CD4-positive, alpha-beta T cell treated with Interferon gamma for 1 hour (primary cell): ENCODE measurements at places on chromosomes 5 and 9.

GRCh38 chr9:784202-784601 is 57.3 kb upstream of the DMRT1 start:
- no peak for DNase-seq

DNA sequence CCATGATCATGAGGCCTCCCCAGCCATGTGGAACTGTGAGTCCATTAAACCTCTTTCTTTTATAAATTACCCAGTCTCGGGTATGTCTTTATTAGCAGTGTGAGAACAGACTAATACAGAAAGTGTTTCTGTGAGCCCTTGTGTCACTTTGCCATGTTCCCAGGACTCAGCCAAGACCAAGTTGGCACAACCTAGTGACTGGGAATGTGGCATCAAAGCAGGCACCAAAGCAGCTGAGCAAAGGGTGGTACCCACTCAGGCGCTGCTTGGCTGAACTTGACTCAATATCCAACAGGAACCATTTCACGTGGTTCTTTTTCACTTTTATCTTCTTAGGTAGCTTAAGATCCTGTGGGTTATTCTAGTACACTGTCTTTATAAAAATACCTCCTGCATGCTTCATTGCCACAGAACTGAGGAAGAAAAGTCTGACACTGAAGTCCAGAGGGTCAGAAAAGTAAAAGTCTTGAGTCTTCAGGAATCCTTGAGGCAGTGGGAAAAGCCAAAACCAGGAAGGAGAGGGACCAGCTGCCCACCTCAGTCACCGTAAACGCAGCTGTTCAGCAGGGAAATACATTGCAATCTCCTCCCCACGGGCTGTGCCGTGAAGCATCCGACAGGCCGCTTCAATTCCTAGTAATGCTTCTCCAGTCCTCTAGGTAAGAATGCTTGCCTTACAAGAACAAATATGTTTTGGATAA is 90.5 kb upstream of the RETREG1 start:
- no peak for DNase-seq

GRCh38 chr5:65708145-65708544 is 13.8 kb downstream of the SGTB start:
- DNase-seq = no peak

- DNase-seq = no peak
Observed at GRCh38 chr9:121901616-121902015, 191.5 kb downstream of the TTLL11 start.

DNA sequence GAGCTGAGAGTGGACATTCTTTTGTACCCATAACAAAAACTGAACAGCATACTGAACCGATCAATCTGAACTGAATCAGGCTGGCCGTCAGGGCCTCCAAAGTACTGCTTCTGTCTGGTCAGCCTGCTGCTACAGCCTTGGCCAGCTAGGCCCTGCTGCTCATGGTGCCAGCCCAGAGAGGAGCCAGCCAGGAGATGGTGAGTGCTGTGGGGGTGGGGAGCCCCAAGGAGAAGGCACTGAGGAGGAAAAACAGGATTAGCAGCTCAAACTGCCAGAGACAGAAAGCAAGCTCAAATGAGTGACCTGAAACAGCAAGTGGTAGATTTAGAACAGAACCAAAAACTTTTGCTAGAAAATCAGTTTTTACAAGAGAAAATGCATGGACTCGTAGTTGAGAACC is 23.9 kb downstream of the SRP19 start:
- no peak for DNase-seq

DNA sequence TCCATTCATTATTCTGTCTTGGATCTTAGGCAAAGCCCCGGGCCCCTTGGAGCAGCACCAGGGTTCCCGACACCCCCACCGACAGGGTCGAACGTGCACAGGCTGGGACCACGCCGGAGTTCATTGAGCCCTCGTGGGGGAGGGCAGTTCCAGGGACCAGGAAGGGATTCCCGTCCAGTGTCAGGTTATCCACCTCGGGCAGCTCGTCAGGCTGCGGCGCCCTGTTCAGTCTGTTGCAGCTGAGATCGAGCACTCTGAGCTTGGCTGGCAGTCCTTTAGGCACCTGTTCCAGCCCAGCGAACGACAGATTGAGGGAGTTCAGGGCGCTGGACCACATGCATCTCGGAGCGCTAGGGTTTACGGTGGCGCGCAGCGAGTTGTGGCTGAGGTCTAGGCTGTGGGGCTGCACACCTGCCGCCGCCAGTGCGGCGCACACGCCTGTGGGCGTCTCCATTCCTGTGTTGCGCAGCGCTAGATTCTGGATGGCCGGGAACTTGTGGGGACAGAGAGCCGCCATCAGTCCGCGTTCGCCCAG is 1.1 kb downstream of the CD14 start:
- peak; percentile 27 for DNase-seq

DNA sequence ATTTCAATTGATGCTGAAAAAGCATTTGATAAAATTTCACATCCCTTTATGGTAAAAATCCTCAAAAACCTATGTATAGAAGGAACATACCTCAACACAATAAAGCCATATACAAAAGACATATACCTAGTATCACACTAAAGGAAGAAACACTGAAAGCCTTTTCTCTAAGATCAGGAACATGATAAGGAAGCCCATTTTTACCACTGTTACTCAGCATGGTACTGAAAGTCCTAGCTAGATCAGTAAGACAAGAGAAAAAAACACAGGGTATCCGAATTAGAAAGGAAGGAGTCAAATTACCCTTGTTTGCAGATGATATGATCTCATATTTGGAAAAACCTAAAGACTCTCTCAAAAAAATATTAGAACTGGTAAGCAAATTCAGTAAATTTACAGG is 350.2 kb upstream of the PDE4D start:
- DNase-seq = no peak
